ENCODE measurements at places on chromosomes 6 and 20.

DNA sequence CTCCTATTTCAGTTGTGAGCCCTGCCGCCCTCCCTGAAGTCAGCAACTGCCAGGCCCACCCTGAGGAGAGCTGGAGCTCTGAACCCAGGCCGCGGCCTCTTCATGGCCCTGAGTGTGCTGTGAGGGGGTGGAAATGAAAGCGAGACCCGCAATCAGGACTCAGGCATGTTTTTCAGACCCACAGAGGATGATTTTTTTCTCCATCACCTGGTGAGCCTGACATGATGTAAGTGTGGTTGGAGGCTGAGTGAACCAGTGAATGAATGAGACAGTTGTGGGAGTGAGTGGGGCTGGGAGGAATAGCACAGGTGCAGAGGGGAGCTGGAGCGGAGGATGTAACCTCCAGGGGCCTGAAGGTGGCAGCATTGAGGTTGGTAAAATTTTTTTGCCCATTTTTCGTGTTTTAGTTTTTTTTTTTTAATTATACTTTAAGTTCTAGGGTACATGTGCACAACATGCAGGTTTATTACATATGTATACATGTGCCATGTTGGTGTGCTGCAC, 18.3 kb downstream of the RAET1L start:
- no peak for DNase-seq

DNA sequence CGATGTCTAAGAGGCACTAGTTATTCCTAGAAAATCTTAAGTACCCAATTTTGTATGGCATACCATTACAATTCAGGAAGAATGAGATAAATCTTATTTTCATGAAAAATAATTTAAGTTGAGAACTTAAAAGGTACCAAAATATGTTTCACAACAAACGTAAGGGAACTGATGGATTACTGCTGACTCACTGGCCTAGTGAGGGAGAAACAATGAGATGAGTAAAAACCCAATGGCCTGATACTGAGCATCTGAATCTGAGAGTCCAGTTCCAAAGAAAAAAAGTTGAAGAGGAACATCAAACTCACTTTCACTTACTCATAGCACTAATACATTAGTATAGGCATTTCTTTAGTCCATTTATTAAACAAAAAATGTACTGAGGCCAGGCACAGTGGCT, 56.0 kb downstream of the MDN1 start:
- DNase-seq: no peak

DNA sequence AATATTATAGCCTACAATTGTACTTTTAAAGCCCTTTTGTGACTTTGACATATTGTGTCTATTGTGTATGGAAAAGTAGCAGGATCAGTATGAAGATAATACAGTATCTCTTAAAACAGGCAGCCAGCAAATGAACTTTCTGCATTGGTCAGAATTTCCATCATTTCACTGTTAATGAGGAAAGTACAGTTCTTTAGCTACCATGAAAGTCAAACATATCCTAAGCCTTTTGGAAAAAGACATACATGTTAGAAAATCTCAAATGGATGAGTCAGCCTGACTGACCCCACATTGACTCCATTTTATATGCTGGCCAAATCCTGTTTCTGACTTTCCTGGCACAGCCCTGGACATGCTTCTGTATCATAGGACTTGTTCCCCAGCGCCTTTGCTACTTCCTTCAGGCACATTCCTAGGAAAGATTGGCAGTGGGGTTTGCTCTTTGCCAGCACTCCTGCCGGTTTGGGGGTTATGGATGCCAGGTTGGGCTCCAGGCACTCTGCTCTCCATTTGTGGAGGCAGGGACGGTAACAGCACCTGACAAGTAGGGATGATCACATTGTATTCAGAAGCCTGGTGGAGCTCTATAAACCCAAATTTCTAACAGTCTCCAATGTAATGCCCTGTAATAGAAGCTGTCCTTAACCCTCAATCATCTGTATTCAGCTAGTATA, 43.7 kb downstream of the TOP1 start:
- DNase-seq: peak; percentile 78

DNA sequence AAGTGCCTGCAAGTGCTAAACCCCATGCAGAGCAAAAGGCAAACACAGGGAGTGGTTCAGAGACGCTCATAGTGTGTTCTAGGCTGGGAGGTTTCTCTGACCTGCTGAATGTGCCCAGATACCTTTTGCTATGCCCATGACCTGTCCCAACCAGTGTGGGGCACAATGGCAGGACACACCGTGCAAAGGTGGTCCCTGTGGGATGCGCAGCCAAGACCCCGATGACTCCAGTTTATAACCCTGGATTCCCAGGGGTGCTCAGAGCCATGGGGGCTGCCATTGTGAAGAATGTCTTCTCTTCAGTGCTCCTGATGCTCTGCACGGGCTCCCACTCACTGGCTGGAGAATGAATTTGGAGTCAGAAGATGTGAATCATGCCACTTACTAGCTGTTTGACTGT, 2.2 kb upstream of the NINL start:
- DNase-seq: no peak

GRCh38 chr20:16170406-16170971, 402.8 kb downstream of the KIF16B start:
- DNase-seq: no peak

DNA sequence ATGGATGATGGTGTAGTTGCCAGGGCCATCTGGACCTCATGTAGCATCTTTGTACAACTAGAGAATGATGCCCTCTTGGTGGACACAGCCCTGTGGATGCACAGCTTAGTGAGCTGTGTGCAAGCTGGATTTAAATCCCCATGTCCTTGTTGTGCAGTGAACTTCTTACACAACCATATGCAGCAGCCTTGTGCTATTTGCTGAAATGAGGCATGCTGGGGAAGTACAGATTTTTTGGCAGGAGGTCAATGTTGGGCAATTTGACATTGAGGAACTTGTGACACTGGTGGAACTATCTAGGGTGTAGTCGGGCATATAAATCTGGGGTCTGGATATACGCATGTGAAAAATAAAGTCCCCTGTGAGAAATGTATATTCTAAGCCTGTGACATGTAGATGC, 5.8 kb upstream of the CDC5L start:
- DNase-seq: no peak

- DNase-seq: peak; percentile 81
Observed at GRCh38 chr6:131368198-131368911, 204.7 kb upstream of the ARG1 start.

- peak; percentile 5 for DNase-seq
Observed at GRCh38 chr6:43963203-43963602, 164.0 kb downstream of the MRPL14 start.

DNA sequence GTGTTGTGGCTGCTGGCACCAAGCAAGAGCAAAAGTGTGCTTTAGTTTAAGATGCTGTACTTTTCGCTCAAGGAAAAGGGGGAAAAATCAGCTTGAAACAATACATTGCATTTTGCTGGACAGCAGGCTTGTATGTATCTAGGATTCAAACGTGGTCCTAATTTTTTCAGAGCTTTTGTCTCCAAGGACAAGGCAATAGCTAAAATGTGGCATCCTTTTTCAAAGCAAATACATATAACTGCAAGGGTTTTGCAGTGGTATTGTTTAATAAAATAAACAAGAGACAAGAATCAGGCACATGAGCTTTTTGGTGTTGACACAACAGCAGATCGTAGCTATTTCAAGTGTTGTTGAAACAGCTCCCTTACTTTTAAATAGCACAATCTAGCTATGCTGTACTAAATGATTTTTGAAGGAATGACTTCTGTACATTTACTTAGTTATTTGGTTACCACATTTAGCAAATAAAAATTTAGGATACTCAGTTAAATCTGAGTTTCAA, 137.0 kb upstream of the HEY2 start:
- no peak for DNase-seq

DNA sequence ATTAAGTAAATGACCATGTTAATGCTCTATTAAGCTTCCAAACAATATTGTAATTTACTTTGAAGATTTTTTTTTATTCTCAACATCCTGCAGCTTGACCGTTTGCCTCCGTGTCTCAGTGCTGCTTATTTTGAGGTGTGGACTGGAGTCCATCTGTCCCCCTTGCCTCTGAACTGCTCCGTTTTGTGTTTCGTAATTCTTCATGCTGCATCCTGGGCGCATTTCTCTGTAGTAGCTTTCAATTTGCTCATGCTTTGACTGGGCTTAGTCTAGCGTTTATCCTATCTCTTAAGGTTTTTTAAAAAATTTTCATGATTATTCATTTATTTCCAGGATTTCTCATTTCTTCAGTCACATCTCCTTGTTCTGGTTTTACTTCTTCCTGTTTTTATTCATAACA, 37.8 kb downstream of the PTPN1 start:
- no peak for DNase-seq

GRCh38 chr20:50737352-50737751, 6.0 kb downstream of the PARD6B start:
- no peak for DNase-seq

DNA sequence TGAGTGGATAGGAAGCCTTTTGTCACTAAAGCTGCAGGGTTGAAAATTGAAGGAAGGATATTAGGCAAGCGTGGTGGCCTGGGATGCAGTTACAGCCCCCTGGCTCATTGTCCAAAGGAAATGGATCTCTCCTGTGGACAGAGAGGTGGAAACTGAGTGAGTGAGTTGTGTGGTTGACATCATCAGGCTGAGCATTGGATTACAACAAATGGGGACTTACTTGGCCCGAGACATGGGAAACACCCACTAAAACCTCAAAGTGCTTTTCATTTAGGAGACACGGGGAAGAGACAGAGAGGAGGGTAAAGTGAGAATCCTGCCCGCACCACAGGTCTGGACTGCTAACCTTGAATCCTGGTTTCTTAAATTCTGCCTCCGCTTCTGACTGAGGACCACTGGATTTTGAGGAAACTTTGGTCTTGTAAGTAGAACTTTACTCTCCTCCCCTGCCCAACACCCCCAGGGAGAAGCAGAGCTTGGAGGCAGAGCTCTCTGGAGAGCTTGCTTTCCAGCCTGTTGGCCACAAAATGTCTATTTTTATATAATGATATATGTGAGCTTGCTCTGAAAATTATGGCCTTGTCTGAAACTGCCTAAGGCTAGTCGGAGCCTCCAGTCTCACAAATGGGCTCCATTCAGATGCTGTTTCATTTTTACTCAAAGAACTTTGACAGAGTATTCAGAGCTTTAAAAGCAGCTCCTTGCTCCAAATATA, at the start of gene PKIG:
Gene PKIG (plus strand): TSS at position 269 of the 715 bp plus-strand sequence. CDS start 31,978 bp downstream, outside the sequence.
- peak; percentile 80 for DNase-seq

DNA sequence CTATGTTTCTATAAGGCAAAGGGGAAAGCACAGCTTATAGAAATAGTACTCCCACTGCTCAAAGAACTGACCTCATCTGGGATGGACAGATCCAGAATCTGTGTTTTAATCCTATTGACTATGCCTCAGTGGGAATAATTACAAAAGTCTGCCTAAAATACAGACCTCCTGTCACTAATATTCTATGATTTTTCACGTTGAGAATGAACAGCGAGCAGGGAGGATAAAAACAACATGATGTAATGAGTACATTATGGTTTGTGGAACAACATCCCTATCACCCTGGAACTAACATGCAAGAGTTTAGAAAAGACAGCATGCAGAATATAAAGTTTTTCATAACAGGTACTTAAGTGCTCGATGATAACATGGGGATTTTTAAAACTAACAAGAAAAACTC, 53.9 kb downstream of the EPHA7 start:
- no peak for DNase-seq

GRCh38 chr20:34410336-34410735, 47.3 kb downstream of the ITCH start:
- no peak for DNase-seq

GRCh38 chr6:39937686-39938333, 3.5 kb upstream of the MOCS1 start:
- DNase-seq: no peak

GRCh38 chr6:35136185-35136584, 5.0 kb downstream of the TCP11 start:
- no peak for DNase-seq

DNA sequence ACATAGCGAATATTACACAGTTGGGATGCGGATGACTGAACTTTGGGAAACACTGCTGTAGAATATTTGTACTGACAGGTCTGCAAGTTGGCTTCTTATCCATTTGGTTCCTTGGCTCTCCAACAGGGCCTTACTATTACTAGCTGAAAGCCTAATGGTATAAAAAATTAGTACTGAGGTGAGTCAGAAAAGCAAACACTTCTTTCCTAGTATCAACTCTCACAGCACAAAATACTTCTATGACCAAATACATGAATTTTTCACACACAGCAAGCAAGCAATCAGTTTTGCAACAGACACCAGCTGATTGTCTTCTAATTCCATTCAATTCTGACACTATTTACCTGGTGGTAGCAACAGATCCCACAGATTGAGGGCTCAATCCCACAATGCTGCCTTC, 168.3 kb downstream of the COL9A1 start:
- DNase-seq: no peak

- no peak for DNase-seq
Observed at GRCh38 chr6:135583256-135583761, 85.8 kb upstream of the AHI1 start.

- no peak for DNase-seq
Observed at GRCh38 chr6:99608059-99608885, 1.6 kb downstream of the PRDM13 start.

DNA sequence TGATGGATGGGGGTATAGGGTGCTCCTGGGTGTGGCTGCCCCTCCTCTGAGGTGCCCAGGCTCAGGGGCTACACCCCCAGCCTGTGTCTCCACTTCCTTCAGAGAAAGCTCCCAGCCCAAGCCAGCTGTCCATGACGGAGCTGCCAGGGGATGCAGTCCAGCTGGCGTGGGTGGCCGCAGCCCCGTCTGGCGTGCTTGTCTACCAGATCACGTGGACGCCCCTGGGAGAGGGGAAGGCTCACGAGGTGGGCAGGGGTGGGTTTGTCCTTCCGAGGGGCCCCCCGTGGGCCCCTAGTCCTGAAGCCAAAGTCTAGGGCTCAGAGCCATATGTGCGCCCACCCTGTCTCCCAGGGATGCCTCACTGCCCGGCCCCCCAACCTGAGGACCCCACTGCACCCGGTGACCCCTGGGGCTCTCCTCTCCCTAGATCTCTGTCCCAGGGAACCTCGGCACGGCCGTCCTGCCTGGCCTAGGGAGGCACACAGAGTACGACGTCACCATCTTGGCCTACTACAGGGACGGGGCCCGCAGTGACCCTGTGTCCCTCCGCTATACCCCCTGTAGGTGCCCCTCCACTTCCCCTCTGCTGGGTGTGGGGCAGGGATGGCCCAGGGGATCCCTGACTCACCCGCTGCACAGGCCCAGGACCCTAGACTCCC, 19.8 kb downstream of the COL20A1 start:
- peak; percentile 84 for DNase-seq

DNA sequence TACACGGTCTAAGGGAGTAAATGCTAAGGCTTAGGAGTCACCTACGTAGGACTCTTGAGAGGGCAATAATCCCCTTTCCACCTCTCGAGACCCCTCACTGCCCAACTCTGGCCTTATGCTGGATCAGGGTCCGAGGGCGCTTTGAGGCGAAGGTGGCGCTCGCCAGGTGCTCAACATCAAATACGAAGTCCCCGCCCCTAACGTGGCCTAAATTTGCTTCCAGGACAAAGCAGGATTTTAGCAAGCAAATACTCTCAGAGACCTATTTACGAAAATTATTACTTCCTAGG, 406 bp upstream of the TRIM26 start:
- no peak for DNase-seq

DNA sequence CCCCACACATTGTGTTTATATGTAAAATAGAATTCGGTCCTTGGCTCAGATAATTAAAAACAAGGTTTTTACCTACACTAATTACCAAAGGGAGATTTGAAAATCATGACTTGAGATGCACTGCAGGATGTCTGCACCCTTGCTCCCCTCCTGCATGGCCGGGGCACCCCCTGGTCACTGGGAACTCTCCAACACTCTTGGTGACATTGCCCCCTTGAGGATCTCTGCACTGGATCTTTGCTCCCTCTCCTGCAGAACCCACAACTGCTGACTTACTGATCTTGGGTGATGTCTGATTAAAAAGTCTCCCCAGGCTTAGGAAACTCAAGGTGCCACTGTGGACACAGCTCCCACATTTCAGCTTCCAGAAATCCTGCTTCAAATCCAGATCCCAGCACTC, 17.1 kb upstream of the CSNK2A1 start:
- DNase-seq: no peak
